ENCODE measurements at places on chromosomes 7 and 10.

GRCh38 chr7:139886899-139887298 is 57.8 kb downstream of the TBXAS1 start:
- no peak for DNase-seq

- DNase-seq: peak; percentile 38
Observed at GRCh38 chr10:107653832-107654287, 489.4 kb upstream of the SORCS1 start.

GRCh38 chr7:91193141-91193540 is 71.1 kb upstream of the FZD1 start:
- DNase-seq: peak; percentile 56

DNA sequence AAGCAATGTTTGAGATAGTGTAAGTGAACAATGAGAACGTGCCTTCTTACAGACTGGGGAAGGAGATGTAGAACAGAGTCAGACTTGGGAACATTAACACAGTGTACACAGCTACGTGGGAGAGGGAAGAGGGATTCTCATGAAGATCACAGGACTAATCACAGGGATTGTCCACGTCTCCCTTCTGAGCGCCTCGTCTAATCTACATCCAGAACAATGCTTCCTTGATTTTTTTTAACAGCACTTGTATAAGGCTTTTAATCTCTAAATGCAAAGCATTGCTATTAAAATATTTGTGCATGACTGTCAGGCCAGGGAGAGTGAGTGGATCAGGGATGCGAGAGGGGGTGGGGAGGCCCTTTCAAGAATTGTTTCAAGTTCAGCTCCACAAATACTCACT is 62.7 kb downstream of the MET start:
- no peak for DNase-seq

DNA sequence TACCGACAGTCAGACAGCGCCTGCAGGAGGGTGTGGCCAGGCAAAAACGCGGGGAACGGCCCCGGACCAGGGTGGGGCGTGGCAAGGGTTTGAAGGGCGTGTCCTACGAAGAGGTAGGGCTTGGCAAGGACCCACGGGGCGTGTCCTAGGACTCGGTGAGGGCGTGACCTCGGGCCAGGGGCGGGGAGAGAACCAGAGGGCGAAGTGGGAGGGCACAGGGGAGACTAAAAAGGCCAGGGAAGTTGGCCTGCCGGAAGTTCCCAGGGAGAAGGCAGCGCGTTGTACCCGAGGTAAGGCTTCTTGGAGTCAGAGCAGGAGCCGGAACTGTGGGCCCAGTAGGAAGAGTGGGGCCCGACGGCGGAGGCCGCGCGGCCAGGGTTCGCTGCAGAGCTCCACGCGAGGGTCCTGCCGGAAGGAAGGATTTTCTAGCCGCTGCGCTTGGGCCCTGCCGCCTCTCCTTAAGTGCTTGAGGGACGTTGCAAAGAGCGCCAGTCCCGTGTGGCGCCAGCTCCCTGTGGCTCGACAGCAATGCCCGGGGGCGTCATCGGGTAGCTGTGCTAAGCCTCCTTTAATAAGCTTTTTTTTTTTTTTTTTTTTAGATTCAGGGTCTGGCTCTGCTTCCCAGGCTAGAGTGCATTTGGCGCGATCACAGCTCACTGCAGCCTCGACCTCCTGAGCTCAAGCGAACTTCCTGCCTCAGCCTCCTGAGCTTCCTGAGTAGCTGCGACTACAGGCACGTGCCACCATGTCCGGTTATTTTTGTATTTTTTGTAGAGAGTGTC is at the start of gene PTER:
Gene PTER (plus strand): TSS at position 253 of the 782 bp plus-strand sequence. CDS start 47,375 bp downstream, outside the sequence.
- peak; percentile 94 for DNase-seq

DNA sequence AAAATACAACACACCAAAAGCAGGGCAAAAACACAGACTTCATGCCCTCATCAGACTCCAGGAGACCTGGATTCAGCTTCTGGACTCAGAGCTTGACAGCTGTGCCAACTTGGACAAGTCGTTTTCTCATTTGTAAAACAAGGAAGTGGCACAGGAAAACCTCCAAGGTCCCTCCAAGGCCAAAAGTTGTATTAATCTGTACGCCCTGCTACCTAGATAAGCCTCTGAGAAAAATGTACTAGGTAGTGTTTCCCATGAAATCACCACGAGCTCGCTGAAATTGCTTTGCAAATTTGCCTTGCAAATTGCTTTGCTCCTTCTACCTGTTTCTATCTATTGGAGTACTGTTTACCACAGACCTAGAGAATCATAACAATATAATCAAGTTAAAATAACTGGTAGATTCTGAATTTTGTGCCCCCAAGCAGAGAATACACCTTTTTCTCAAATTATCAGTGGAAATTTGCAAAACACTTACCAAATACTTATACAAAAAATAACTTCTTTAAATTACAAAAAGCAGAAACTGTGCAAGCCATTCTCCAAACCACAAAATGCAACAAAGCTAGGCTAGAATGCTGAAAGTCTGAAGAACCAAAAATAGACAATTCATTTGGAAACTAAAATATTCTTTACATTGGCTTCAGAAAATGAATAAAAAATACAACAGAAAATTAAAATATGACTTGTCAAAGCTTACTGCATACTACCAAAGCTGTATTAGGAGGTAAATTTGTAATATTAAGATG is 158.1 kb upstream of the CHST15 start:
- DNase-seq: no peak

GRCh38 chr10:75788394-75789205 is 357.2 kb downstream of the LRMDA start:
- peak; percentile 86 for DNase-seq

GRCh38 chr7:15985587-15986384 is 299.3 kb upstream of the MEOX2 start:
- no peak for DNase-seq

DNA sequence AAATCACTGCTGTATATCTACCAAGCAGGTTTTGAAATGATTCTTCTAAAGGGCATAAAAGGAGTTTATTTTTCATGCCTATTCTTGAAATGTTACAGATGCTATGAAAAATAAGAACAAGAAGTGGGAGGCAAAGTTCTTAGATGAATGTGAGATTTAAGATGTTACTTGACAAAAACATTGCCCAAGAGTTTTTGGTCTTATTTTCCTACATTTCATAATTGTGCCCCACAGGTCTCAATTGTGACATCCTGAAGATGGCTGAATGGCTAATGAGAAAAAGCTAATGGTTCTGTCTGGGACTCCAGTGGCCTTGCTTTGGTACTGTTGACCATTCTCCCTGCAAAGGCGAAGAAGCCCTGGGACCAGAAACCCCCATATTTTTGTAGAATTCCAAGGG is 43.0 kb upstream of the IFRD1 start:
- DNase-seq: no peak

DNA sequence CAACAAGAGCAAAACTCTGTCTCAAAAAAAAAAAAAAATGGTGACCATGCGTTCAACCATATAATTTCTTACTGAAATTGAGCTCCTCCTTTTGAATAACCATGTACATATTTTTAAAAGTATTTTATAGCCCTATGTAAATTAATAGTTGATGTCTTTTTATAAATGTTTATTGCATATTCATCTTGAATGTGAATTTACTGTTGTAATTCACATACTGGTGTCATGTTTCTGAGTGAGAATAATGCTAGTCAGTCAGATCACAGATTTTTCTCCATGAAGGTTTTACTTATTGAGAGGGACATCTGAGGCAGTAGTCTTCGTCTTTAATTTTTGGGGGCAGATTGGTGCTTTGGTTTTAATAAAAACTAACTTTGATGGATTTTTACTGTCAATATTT is 112.2 kb downstream of the SVOPL start:
- no peak for DNase-seq

DNA sequence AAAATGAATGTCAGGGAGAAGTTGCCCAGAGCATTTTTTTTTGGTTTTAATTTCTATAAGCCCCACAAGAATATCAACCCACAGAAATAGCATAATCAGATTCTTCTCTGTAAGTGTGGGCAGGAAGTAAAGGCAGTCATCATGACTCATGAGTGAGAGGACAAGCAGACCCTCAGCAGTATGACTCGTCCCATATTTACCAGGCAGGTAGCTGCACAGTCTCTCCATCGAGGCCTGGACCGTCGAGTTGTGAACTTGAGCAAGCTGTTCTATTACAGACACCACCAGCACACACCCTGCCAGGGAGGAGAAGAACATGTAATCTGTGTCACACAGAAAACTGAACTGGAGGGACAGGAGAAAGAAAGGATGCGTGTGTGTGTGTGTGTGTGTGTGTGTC is 37.8 kb downstream of the AOAH start:
- DNase-seq: peak; percentile 8

GRCh38 chr10:86597306-86597705 is 57.0 kb upstream of the OPN4 start:
- no peak for DNase-seq

GRCh38 chr10:119316002-119316358 is 108.6 kb downstream of the GRK5 start:
- no peak for DNase-seq

- no peak for DNase-seq
Observed at GRCh38 chr7:116766881-116767280, 94.9 kb downstream of the MET start.

- DNase-seq: peak; percentile 48
Observed at GRCh38 chr10:4383651-4384098, 442.3 kb upstream of the AKR1E2 start.

- no peak for DNase-seq
Observed at GRCh38 chr7:34612661-34613060, 45.4 kb upstream of the NPSR1 start.

GRCh38 chr10:97180363-97180755 is 5.4 kb downstream of the SLIT1 start:
- no peak for DNase-seq

DNA sequence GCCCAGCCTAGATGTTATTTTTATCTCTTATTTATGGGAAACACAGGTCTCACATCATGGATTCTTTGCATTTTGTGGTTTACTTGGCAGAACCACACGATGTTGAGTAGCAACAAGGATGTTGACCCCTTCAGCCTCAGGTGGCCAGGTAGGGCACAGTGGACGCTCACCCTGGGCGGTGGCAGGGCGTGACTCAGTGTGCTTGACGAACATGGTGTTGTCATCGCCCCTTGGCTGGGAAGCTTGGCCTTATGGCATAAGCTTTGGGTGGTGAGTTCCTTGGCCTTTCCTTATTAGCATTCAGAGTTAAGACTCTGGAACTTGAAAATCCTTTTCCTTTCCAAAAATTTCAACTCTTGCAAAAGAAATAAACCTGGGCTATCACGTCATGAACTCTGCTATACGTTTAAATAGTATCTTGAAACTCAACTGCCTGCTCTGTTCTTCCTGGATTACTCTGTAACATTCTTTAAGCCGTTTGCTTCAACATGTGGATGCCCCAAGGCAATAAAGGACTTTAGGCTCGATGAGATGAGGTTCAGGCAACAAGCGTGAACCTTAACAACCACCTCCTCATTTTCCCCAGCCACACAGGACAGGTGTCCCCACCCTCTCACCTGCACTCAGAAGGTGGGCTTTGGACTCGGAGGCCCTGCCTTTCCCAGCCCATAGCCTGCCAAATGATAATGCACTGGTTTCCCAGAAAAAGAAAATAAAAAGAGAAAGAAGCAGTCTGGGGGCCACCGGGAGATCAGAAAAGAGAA is 22.5 kb upstream of the ECHDC3 start:
- no peak for DNase-seq

DNA sequence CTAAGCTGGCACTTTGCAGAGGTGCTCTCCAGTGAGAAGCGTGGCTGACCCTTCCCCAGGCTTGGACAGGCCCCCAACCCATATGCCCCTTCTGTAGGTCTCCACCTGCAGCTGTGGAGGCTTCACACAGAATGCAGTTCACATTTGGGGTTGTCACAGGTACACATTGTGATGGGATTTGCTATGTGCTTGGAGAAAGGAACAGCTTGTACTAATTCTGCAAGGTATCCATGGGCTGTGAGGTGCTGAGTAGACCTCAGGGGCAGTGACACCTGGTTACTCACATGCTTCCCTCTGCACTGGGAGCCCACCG is 188.9 kb downstream of the CXCL12 start:
- no peak for DNase-seq

- no peak for DNase-seq
Observed at GRCh38 chr10:75108684-75109458, 2.6 kb upstream of the SAMD8 start.

- peak; percentile 35 for DNase-seq
Observed at GRCh38 chr7:10973942-10974911, 555 bp downstream of the PHF14 start.

DNA sequence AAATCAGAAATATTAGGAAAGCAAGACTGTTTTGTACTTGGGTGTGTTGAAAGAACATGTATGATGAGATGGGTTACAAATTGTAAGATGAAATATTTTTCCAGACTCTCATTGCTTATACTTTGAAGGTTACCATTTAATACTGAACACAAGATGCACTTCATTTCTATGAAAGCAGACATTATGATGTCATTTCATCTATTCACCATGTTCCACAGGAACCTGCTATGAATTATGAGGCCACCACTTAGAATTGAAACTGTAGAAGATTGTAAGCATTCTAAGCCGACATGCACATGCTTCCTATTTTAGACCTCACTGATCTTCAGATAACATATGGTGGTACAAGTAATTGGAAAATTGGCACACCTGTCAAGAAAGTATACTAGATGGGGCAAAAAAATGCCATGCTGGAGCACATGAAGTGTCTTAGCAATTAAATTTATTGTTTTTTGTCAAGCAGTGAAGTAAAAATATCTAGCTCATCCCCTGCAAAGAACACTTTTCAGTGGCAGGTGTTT is 195.0 kb downstream of the PHF14 start:
- no peak for DNase-seq

DNA sequence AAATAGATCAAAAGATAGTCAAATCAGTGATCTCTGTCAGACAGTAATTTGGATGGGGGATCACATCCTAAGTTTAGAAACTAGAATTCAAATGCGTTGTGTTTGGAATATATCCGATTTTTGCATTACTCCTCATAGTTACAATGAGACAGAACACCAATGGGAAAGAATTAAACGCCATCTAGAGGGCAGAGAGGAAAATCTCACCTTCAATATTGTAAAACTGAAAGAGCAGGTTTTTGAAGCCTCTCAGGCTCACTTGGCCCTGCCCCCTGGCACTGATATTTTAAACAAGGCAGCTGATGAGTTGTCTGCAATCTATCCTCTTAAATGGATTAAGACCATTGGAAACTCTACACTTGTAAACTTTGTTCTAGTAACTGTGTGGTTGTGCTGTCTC is 17.7 kb downstream of the FRG2B start:
- DNase-seq: no peak

DNA sequence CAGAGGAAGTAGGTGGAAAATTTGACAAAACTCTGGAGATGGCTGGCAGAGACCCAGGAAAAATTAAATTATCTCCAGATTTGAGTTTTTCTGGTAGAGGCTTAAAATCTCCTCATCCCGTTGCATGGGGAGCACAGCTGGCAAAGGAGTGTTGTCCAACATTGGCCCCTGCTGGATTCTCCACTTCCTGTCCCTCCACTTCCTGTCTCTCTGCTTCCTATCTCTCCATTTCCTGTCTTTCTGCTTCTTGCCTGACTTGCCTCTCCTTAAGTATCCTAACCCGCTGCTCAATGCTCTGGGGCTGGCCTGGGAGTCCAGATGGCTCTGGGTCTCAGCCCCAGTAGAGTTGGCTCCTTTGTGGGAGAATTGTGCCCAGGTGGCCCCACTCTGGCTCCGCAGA is 65.8 kb upstream of the EMX2 start:
- no peak for DNase-seq

GRCh38 chr7:31186202-31186601 is 134.1 kb downstream of the ADCYAP1R1 start:
- no peak for DNase-seq

Data from fibroblast of the aortic adventitia (primary cell).